Trophoblast cell (in vitro differentiated cells and primary cell): ENCODE measurements at places on chromosomes 16 and 17.

GRCh38 chr17:14346801-14347200 lies 45.9 kb downstream of the HS3ST3B1 start:
- DNase-seq = peak; percentile 44

- DNase-seq = no peak
Measured at GRCh38 chr16:22728167-22728836, 85.7 kb upstream of the HS3ST2 start.

DNA sequence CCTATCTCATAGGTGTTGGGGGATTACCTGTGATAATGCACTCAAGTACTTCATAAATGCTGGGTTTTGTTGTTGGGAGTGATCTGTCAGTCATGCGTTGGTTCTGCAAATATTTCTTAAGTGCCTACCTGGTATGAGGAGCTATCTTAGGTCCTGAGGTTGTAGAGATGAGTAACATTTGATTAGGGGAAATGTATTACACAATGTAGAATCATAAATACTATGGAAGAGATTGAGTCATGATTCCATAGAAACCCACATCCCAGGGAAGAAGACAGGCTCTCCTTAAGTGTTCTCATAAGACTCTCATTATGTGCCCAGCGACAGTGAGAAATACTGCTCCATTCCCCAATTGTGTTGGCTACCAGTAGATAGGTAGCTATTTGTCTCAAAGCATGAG lies 240.1 kb downstream of the FTO start:
- DNase-seq = no peak

DNA sequence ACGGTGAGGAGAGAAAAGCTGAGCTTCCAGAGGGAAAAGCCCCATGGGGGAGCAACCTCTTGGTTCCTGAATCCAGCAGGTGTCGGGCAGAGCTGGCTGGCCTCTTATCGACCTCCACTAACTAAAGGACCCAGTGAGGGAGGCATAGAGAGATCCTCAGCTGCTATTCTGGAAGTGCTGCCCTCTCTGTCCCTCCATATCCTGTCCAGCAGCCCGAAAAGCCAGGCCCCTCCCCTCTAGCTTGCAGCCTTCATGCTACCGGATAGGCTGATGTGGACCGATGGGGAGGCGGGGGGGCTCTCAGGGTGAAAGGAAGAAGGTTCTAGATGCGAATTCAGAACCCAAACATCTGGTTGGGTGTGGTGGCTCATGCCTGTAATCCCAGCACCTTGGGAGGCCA lies 24.9 kb downstream of the MXRA7 start:
- no peak for DNase-seq

GRCh38 chr17:41496803-41497484 lies 7.2 kb upstream of the KRT36 start:
- DNase-seq = peak; percentile 76

DNA sequence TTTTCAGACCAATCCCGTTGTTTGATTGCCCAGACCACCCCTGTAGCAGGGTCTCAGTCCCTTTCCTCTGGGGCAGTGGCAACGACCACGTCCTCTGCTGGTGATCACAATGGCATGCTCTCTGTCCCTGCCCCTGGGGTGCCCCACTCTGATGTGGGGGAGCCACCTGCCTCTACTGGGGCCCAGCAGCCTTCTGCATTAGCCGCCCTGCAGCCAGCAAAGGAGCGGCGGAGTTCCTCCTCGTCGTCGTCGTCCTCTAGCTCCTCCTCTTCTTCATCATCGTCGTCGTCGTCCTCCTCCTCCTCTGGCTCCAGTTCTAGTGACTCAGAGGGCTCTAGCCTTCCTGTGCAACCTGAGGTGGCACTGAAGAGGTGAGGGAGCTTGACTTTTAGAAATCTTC lies 9.2 kb downstream of the ELOB start:
- DNase-seq = no peak

DNA sequence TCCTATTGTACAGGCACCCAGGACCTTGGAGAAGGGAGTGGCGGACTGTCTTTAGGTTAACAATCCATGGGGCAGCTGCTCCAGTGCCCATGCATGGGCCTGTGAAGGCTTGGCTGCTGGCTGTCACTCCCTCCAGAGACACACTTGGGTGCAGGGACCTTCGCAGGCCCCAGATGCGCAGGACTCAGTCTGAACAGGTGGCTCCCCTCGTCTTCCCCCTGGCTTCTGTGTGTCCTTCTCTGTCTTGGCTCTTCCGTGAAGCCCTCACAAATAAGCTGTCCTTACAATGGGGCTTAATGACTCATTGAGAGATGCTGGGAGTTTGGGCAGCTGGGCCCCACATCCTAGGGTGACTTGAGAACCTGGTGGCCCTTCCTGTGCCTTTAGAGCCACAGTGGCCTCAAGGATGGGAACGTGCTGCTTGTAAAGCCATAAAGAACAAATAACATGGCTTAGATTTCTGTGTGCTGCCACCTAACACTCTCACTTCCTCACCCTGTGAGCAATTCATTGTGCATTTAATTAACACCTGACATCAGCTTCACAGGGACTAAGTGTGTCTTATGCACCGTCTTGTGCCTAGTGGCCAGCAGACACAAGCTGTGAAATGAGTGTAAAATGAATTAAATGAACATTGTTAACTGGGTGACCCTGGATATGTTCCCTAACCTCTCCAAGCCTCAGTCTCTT lies 340.7 kb downstream of the SNX29 start:
- no peak for DNase-seq

DNA sequence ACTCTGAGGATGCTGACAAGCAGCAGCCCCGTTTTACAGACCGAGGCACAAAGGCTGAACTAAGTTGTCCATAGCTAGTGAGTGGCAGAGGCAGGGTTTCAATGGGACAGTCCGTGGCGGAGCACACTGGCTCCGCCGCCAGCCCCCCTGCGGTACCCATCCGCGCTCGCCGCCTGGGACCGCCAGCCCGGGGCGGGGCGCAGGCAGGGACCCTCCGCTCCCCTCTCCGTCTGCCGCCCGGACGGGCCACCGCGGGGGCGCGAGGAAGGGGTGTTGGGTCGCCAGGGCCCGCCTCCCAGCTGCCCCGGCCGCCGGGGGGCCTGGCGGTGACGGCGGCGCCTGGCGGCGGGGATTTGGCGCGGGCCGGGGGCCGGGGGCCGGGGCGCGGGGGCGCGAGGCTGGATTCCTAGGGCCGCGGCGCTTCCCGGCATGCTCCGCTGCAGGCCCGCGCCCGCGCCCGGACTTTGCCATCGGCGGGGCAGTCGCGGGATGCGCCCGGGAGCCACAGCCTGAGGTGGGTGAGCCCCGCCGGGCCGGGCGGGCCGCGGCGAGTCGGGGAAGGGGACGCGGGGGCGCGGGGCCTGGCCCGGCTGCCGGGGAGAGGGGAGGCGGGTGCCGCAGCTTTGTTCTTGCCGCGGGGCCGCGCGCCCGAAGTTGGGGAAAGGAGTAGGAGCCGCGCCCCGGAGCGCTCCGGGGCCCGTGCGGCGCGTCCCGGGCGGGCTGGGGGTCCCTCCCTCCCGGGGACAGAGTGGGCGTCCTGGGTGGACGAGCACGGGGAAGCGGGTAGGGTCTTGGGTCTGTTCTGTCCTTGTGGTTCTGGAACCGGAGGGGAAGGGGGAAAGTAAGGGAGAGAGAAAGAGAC lies at the start of gene TMEM98:
TMEM98 (plus strand) TSS at position 430 of the 862 bp plus-strand sequence. CDS start 3,376 bp downstream, outside the sequence.
- no peak for DNase-seq

DNA sequence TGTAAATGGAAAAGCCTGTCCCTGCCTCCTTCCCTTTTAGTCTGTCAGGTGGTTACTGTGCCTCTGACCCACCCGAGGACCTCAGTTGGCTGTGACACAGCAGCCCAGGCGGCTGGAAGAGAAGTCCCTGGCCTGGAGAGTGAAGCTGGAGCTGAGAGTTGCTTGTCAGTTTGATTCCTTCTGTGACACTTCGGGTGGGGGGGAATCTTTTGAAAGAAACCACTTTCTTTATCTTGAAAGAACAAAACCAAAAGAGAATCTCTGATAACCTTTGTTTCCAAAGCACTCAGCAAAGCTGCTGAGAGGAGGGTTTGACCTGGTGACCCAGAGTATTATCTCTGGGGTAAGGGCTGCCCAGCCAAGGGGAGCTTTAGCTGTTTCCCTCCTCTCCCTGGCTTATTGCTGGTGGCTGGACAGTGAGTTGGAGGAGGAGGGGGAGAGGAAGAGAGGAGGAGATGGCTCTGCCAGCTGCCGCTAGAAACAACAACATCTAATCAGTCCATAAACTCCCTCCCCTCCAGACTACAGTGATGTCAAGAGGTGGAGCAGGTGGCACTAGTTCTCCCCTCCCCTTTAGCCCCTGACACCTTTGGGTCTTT lies 34.0 kb downstream of the YPEL2 start:
- DNase-seq = no peak

DNA sequence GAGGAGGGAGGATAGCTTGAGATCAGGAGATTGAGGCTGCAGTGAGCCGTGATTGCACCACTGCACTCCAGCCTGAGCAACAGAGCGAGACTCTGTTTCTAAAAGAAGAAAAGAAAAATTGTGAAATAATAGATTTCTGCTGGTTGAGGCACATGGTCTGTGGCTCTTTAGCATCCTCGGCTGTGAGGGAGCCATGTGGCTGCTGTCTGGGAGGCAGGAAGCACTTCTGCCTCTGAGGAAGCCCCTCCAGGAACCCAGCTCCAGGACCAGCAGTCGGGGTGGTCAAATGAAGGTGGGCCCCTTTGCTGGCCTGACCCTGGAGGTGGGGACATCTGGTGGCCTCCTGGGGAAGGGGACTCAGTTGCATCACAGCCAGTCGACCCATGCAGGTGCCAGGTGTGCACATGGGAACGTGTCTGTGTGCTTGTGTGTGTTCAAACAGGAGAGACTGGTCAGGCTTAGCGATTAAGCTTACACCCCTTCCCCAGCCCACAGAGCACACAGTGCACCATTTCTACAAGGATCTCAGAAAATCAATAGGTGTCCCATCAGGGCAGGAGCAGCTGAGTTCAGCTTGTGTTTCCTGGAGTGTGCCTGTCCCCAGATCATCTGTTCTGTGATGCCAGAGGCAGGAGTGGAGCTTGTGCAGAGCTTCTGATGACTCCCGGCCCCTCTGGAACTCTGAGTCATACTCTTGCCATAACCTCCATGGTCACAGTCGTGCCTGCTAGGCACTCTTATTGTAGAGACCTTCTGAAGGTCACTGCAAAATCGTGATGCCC lies 24.3 kb upstream of the MGAT5B start:
- peak; percentile 48 for DNase-seq

- no peak for DNase-seq
Measured at GRCh38 chr16:11295672-11296071, 14.5 kb upstream of the PRM1 start.

DNA sequence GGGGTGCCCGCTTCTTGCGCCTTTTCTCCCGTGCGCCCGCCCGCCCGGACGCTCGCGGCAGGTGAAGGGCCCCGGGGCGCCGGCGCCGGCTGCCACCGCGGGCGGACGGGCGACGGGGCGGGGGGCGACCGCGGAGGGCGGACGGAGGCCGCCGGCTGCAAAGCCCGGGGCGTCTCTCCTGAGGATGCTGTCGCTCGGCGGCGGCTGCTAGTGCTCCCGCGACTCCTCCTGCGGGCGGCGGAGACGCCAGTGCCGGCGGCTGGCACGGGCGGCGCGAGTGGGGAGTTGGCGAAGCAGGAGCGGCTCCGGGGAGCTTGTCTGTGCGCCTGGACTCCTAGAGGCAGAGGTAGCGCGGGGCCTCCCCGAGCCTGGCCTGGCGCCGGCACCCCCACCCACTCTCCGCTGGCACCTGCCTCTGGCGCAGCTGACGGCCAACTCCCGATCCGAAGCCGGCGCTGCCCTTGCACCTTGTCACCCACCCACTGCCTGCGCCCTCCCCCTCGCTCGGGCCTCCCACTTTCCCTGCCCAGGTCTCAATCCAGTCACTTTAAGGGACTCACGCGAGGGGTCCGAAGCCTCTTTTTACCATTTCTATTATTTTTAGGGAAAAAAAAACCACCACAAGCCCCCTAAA lies at the start of gene FAM20A:
FAM20A (minus strand) TSS at position 437 of the 634 bp plus-strand sequence. CDS start 701 bp downstream, outside the sequence.
- DNase-seq = no peak

DNA sequence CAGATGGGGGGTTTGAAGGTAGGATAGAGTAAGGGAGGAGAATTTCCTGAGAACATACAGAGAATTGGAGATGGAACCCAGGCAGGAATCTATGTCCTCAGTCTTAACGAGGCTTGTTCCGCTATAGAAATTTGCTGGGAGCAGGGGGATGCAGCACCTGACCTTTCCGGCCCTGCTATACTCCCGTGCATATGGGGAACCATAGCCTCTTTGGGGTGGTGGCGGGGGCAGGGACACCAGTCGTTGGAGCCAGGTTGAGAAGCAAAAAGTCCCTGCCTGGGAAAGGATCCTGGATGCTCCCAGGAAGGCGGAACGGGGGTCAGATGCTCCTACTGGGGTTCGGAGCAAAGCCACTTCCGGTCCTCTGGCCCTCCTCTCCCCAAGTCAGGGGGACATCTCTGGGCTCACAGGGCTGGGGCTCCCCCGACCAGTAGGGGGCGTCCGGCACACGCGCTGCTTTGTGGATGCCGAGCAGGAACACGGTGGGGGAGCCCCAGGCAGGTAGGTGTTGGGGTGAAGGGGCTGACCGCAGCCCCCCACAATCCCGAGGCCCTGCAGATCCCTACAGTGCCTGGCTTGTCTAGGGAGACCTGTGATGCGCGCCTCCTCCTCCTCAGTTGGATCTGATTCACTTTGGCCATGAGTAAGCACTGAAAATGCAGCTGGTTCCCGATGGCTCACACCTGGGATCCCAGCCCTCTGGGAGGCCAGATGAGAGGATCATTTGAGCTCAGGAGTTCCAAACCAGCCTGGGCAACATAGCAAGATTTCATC lies 15.5 kb upstream of the TFAP4 start:
- peak; percentile 95 for DNase-seq

- DNase-seq = no peak
Measured at GRCh38 chr17:82054351-82055022, 2.8 kb downstream of the GPS1 start.

DNA sequence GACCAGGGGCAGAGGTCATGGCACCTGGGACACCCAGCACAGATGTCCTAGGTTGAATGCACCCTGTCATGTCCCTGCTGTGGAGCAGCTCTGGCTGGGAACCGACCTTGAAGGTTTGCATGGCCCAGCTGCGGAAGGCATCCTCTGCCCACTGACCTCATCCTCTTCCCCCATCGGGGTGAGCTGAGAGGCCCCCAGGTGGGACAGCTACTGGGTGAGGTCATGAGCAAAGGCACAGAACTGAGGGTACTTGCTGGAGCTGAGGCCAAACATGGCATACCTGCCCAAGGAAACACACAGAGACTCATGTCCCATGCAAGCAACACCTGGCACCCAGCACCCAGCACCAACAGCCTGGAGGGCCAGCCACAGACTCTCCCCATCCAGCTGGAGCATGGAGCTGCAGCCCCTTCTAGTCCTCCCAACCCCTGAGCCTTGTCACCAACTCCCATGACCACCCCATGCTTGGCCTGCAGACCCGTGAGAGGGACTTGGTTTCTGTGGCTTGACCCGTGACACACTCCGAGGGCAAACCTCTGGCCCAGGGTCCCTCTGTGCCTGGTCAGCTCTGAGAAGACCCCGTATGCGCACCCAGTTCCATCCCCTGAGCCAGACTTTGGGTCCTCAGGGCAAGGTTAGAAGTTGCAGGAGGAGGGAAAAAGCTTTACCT lies 33.1 kb downstream of the LGALS9 start:
- no peak for DNase-seq

DNA sequence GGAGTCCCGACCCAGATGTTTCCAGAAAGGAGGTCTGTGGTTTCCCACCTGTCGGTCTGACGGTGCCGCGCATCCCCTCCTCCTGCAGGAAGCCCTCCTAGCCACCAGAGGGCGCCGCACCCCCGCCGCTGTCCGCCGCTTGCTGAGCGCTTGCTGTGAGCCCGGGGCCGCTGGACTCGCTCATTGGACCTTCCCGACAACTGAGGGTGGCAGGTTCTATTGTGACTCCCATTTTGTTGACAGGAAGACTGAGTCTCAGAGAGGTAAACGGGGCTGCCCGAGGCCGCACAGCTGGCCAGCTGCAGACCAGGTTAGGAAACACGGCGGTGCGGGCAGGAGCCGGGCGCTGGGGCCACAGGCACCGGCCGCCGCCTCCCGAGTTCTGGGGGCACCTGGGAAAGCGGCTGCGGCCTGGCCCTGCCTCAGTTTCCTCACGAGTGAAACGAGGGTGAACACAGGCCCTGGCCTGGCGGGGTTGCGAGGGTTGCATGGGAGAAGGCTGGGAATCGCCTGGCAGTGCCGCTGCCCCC lies 191.1 kb upstream of the CIBAR2 start:
- peak; percentile 85 for DNase-seq
